ENCODE measurements at places on chromosomes 1 and 21. TPM values are rescaled to one million over a fixed set of nuclear protein-coding genes. Genes with fewer than 3 reads are reported as not detected.

The CFAP74 gene
- total RNA-seq: under 0.01 TPM

The DCST1 gene
- total RNA-seq: 0.21 TPM

The GPATCH2 gene
- total RNA-seq: 14.3 TPM

The KISS1 gene
- total RNA-seq: not detected

The AGT gene
- total RNA-seq: not detected

The KRTAP7-1 gene
- total RNA-seq: not detected

The CHI3L1 gene
- 0.94 TPM for total RNA-seq

The CDK18 gene
- total RNA-seq: 0.94 TPM

The S100A12 gene
- total RNA-seq: 428 TPM

The TNFAIP8L2 gene
- total RNA-seq: 4.6 TPM

The A3GALT2 gene
- not detected for total RNA-seq

The ATP6V0B gene
- 73.1 TPM for total RNA-seq

The TNFRSF25 gene
- 60.7 TPM for total RNA-seq

The ACOT11 gene
- 0.42 TPM for total RNA-seq

The TLR5 gene
- total RNA-seq: 6.6 TPM

The BACE2 gene
- 2.3 TPM for total RNA-seq

The S100A9 gene
- total RNA-seq: 5,352 TPM

The KCNE2 gene
- total RNA-seq: not detected

The SEMA6C gene
- 0.52 TPM for total RNA-seq

The RNU1-4 gene
- total RNA-seq: under 0.01 TPM

The GIPC2 gene
- under 0.01 TPM for total RNA-seq

The MFAP2 gene
- total RNA-seq: not detected

The PRPF38B gene
- total RNA-seq: 58.4 TPM

The PDE9A gene
- 3.0 TPM for total RNA-seq

The OVAAL gene
- not detected for total RNA-seq

The MYOC gene
- not detected for total RNA-seq

The CYYR1 gene
- 0.10 TPM for total RNA-seq

The SPATA17 gene
- under 0.01 TPM for total RNA-seq

The GPR3 gene
- 0.10 TPM for total RNA-seq

The RGS8 gene
- total RNA-seq: not detected

The ALX3 gene
- total RNA-seq: not detected

The BEND5 gene
- 5.1 TPM for total RNA-seq

The FLG2 gene
- not detected for total RNA-seq

The ARHGAP30 gene
- 60.3 TPM for total RNA-seq

The DOCK7 gene
- 15.5 TPM for total RNA-seq

The CELA3B gene
- not detected for total RNA-seq

The CAPN8 gene
- not detected for total RNA-seq

The RHBDL2 gene
- not detected for total RNA-seq

The GPR157 gene
- 2.0 TPM for total RNA-seq

The GOLT1A gene
- total RNA-seq: not detected

The CGN gene
- total RNA-seq: 1.7 TPM

The ANKRD34A gene
- total RNA-seq: 0.42 TPM
